ENCODE measurements at places on chromosomes 13 and 19.

- DNase-seq: no peak
These were observed 820 bp downstream of the EID2 start for GRCh38 chr19:39539165-39539517.

- no peak for DNase-seq
These were observed 88.9 kb downstream of the WDFY2 start for GRCh38 chr13:51673165-51673564.

- DNase-seq: no peak
These were observed 59.5 kb upstream of the FGF14 start for GRCh38 chr13:102461302-102461701.

DNA sequence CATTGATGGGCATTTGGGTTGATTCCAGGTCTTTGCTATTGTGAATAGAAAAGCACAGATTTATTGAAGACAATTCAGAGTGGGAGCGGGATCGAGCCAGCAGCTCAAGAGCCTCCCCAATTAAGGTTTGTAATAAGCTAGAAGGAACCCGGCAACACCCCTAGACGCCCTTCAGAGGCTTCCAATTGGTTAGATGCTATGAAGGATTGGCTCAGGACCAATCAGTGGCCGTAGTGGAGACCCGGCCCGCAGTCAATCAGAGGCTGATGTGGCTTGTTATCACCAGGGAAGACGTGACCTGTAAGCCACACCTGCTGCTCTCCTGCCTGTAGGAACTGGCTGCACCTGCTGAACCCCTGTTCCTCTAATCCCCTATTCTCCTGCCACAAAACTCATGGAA, 14.6 kb downstream of the SIGLEC11 start:
- DNase-seq: no peak

DNA sequence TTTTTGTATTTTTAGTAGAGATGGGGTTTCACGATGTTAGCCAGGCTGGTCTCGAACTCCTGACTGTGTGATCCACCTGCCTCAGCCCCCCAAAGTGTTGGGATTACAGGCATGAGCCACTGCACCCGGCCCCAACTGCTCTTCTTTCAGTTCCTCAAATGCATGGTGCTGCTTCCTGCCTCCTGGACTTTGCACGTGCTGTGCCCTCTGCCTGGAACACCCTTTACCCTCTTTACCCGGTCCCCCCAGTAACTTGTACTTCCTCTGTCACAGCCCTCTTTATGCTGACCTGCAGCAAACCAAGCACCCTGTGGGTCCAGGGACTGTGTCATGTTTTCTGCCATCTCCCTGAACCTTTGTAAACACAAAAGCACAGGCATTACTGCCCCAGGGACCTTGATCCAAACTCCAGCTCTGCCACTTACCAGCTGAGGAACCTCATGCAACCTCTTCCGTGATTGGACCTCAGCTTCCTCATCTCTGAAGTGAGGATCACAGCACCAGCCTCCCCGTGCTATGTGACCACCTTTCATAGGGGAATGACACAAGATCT, 3.8 kb downstream of the BLVRB start:
- no peak for DNase-seq

DNA sequence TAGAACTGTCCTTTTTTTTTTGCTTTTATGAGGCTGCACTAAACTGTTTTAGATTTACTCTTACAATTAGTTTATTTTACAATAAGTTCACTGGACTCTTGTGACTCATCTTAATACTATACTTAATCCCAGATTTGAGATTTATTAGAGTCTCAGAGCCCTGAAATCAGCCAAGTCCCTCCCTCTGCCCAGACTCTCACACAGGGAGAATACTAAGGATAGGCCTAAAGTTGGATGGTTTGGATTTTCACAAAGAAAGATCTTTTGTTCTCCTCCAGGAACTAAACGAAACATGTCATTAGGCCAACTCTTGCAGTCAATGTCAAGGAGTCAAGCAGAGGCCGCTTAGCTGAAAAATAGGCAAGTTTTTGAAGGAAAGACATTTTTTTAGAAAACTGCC, 42.7 kb upstream of the MIR17HG start:
- DNase-seq: no peak

- DNase-seq: no peak
These were observed 76.6 kb downstream of the B3GLCT start for GRCh38 chr13:31276421-31276820.

- DNase-seq: no peak
These were observed 57.6 kb upstream of the MEDAG start for GRCh38 chr13:30848332-30849027.

DNA sequence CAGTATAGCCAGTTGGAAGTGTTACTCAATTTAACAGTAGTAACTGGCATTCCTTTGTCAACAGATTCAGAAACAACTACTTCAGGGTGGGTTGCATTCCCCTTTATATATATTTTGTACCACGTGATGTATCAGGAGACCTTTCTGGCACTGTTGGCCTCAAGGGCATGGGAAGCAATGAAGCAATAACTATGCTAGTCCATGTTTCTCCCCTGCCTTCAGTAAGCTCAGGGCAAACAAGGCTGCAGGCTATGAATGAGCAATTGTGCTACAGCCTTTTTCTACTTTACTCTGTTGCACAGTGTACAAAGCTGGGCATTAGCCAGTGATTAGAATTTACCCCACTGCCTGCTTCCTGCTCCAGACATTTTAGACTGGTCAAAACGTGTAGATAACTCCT, 348.8 kb downstream of the GPC5 start:
- no peak for DNase-seq

- no peak for DNase-seq
These were observed 31.2 kb downstream of the SYDE1 start for GRCh38 chr19:15138427-15138826.

- DNase-seq: no peak
These were observed 191.0 kb upstream of the HTR2A start for GRCh38 chr13:47087841-47088240.

DNA sequence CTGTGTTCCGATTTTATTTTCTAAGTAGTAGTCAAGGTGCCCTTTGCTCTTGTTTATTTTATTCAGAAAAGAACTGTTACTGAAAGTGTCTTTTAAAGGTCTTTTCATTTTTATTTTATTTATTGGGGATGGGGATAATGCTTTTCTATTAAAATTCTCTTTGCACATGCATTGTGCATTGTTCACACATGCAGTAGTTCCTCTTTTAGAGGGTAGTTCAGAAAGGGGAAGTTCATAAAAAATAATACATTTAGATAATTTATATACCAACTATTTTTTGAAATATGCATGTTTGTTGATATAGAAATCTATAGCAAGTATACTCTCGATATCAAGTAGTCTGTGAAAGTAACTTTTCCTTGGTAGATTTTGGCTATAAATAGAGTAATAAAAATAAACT, 3.5 kb downstream of the GPC5 start:
- DNase-seq: no peak

DNA sequence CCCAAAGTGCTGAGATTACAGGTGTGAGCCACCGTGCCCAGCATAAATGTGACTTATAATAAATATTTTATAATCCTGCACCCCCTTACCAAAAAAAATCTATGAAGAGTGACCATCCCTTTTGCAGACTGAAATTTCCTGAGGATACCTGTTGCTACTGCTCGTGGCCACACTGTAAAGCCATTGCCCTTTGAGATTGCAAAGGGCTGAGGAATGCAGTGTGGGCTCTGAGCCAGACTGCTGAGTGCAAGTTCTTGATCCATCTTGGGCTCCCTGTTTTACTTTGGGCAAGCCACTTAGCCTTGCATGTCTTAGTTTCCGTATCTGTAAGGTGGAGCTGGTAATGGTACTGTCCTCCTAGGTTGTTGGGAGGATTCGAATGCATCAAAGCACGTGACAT, 23.4 kb downstream of the SIPA1L3 start:
- no peak for DNase-seq
